ENCODE measurements at places on chromosomes 5 and 9. TPM values are rescaled to one million over a fixed set of nuclear protein-coding genes. Genes with fewer than 3 reads are reported as not detected.

DNA sequence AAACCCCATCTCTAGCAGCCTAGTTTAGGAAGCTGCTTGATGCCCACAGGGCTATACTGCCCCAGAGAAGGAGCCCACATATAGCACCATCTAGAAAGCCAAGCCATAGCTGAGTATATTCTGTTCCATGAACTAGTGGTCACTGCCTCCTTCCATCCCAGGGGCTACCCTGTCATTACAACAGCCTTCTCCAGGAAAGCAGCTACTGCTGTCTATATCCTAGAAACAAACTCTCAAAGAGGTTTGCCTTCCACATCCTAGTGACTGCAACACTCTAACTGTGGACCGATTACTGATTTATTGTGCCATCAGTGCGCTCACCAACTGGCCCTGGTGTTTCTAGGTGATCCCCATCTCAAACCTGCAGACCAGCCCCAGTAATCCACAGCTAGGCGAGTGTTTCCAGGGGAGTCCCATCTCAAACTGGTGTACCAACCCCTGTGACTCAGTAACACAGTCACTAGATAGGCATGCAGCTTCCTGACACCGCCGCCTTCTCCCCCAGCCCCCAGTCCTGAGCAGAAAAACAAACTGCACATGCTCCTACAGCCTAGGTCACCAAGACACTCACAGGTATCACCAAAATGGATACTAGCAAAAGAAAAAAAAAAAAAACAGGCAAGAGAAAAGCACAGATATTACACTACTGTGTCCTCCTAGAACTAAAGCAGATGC is 14.8 kb downstream of the SPTLC1 start:
- H3K4me3 ChIP-seq = no peak overlapping the region
- H3K27me3 ChIP-seq = no peaks in the 10 kb centered on the region
- peak overlapping the region; percentile 23 for H3K27ac ChIP-seq
- H3K36me3 ChIP-seq = no peaks in the 10 kb centered on the region

DNA sequence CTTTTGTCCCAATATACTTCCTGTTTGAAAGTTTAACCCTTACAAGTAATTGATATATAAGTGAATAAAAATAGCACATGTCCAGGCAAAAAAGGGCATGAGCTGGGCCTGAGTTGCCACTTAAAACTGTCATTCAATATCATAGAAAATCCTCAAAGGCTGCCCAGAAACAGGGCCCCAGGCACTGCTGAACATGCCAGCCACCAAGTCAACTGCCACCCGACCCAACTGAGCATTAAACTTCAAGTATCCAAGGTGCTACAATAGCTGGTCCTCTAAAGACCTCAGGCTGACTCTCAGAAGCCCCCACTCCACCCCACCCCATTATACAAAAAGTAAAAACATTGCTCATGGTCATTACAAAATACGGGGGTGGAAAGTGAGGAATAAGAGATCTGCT is 83.7 kb downstream of the CEMIP2 start:
- H3K4me3 ChIP-seq = no peak overlapping the region
- H3K36me3 ChIP-seq = no peaks in the 10 kb centered on the region
- no peak overlapping the region for H3K27ac ChIP-seq
- no peak for DNase-seq
- peaks cover 62% of the 10 kb centered on the region for H3K4me1 ChIP-seq

DNA sequence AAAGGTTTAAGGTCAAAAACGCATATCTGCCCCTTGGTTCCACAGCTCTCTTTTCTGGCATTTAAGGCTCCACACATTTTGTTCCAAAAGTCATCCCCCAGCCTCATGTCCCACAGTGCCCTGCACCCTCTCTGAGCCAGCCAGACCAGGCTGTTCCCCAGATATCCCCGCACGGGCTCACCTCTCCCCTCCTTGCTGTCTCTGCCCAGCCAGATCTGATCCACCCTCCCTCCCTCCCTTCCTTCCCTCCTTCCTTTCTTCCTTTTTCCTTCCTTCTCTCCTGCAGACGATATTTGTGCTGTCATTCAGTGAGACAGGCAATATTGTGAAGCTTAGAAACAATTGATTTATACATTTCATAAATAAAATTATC is 37.0 kb downstream of the DUSP1 start:
- peaks cover 9% of the 10 kb centered on the region for H3K4me1 ChIP-seq
- no peak overlapping the region for H3K4me3 ChIP-seq
- no peak overlapping the region for H3K27ac ChIP-seq
- no peaks in the 10 kb centered on the region for H3K36me3 ChIP-seq
- no peak for DNase-seq

DNA sequence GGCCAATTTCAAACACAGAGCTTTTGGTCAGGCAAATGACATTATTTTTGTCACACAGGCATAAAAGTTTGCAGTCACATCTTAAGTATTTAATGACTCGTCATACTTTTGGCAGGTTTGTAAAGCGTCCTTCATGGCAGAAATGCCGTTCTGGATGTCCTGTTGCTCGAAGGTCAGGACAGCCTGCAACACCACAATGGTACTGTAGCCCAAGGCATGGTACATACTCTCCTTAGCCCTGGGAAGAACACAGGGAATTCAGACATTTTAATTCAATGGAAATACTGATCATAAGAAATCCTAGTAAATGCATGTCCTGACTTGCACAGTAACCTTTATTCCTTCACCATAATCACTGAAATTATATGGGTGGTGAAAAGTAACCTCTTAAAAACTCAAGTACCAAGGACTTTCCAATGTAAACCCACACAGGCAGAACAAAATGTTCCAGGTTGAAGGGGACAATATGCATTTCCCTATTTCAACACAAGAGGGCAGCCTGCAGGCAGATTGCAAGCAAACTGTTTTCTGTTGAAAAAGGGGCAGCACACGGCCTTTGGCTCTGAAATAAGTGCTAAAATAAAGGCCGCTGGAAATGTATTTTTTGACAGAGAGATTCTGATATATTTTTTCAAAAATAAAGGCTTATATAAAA is 95.7 kb downstream of the TTC39B start:
- H3K36me3 ChIP-seq = peaks cover 3% of the 10 kb centered on the region
- no peaks in the 10 kb centered on the region for H3K27me3 ChIP-seq
- peaks cover 4% of the 10 kb centered on the region for H3K4me1 ChIP-seq
- H3K4me3 ChIP-seq = no peak overlapping the region
- no peak overlapping the region for H3K27ac ChIP-seq

GRCh38 chr5:79845448-79846197 is 145.4 kb downstream of the MTX3 start:
- H3K4me1 ChIP-seq = peaks cover 5% of the 10 kb centered on the region
- peak; percentile 25 for DNase-seq
- H3K27ac ChIP-seq = no peak overlapping the region

- no peak for DNase-seq
- no peaks in the 10 kb centered on the region for H3K4me1 ChIP-seq
- H3K27ac ChIP-seq = no peak overlapping the region
- H3K4me3 ChIP-seq = no peak overlapping the region
Measured at GRCh38 chr5:166551384-166551783, 1740.1 kb upstream of the WWC1 start.

DNA sequence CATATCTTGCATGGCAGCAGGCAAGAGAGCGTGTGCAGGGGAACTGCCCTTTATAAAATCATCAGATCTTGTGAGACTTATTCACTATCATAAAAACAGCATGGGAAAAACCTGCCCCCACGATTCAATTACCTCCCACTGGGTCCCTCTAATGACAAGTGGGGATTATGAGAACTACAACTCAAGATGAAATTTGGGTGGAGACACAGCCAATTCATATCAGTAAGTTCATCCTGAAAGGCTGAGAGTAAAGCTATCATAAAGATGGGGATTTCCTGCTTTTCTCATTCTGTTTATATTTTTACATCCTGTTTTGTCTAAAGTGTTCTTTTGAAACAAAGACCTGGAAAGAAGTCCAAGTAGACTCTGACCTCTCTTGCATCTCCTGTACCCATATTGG is 28.9 kb upstream of the IL33 start:
- H3K36me3 ChIP-seq = no peaks in the 10 kb centered on the region
- no peaks in the 10 kb centered on the region for H3K4me1 ChIP-seq
- no peak for DNase-seq
- no peaks in the 10 kb centered on the region for H3K27me3 ChIP-seq
- H3K4me3 ChIP-seq = no peak overlapping the region

DNA sequence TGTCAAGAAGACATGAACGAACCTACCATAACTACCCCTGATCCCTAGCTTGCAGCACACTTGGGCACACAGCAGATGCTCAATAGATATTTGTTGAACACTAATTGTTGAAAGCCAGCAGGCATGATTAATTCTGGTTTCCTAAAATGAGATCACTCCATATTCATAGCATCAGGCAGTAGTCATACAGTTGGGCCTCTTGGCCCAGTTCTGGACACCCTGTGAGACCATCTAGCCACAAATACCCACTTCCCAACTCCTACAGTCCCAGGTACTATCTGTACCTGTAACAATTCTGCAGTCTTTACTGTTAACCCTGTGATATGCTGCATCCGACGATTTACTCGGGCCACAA is 24.2 kb downstream of the P4HA2 start:
- no peaks in the 10 kb centered on the region for H3K4me1 ChIP-seq
- no peak overlapping the region for H3K4me3 ChIP-seq
- H3K36me3 ChIP-seq = peaks cover 10% of the 10 kb centered on the region
- no peaks in the 10 kb centered on the region for H3K27me3 ChIP-seq
- no peak for DNase-seq

GRCh38 chr5:97364731-97365130 is 181.7 kb upstream of the RIOK2 start:
- H3K27me3 ChIP-seq = no peaks in the 10 kb centered on the region
- DNase-seq = no peak
- no peaks in the 10 kb centered on the region for H3K36me3 ChIP-seq
- H3K27ac ChIP-seq = no peak overlapping the region
- H3K4me3 ChIP-seq = no peak overlapping the region
- no peaks in the 10 kb centered on the region for H3K4me1 ChIP-seq

DNA sequence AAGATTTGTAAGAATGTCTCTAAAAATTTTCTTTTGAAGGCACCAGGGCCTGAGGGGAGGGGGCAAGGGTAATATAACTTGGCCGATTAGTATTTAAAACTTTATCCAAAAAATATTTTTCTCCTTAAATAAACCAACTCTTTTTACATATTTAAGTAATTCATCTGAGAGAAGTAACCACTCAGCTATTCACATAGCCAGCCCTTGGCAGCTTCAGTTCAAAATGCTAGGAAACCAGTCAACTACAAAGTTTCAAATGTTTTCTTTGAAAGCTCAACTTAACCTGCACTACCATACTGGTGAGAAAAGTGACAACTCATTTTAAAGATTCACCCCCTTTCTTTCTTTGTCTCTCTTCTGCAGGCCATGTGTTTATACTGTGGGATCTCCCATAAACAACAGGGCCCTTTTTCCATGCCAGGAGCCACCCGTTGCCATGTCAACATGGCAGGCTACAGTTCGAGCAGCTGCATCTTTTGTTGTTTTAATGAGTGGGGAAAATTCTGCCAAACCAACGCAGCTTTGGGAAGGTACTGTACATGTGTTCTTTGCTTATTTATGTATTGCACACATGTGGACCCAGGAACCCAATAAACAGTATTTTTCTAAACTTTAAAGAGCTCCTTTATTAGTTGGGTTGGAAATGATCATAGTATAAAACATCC is 46.3 kb downstream of the AOPEP start:
- H3K27ac ChIP-seq = no peak overlapping the region
- no peaks in the 10 kb centered on the region for H3K4me1 ChIP-seq
- no peak overlapping the region for H3K4me3 ChIP-seq

GRCh38 chr5:9445826-9446388 is 100.0 kb downstream of the SEMA5A start:
- no peak for DNase-seq
- no peak overlapping the region for H3K27ac ChIP-seq
- H3K27me3 ChIP-seq = no peaks in the 10 kb centered on the region
- H3K4me1 ChIP-seq = peaks cover 10% of the 10 kb centered on the region

DNA sequence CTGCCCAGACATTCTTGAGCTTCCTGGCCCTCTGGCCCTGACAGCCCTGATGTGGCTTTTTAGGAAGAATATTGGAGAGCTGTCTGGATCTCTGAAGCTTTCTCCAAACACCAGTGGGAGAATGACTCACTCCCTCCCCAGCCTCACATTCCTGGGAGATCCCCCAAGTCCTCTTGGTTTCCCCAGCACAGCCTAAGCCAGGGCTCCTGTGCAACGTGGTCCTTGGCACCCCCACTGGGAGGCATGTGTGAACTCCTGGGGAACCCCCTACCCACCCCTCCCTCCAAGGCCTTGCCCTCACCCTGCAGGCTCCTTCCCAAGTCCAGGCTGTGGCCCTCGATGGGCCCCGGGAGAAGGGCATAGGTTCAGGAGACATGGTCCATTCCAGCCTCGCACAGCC is 12.7 kb downstream of the GLIPR2 start:
- H3K27ac ChIP-seq = peak overlapping the region; percentile 44
- no peak overlapping the region for H3K4me3 ChIP-seq
- no peaks in the 10 kb centered on the region for H3K27me3 ChIP-seq
- H3K36me3 ChIP-seq = no peaks in the 10 kb centered on the region

DNA sequence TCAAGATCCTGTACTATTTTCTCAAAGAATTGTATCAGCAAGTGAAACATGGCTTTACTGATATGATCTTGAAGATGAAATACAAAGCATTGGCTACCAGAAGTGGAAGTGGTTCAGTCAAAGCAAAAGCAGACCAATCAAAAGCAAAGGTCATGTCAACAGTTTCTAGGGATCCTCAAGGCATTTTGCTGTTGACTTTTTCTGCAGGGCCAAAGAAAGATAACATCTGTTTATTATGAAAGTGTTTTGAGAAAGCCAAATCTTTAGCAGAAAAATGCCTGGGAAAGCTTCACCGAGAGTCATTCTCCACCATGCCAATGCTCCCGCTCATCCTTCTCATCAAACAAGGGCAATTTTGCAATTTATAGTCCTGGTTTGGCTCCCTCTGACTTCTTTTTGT is 90.3 kb upstream of the ACO1 start:
- H3K4me3 ChIP-seq = no peak overlapping the region
- H3K27me3 ChIP-seq = peaks cover 19% of the 10 kb centered on the region
- no peak overlapping the region for H3K27ac ChIP-seq
- no peaks in the 10 kb centered on the region for H3K4me1 ChIP-seq
- no peak for DNase-seq
- H3K36me3 ChIP-seq = no peaks in the 10 kb centered on the region

- DNase-seq = peak; percentile 69
- H3K4me1 ChIP-seq = no peaks in the 10 kb centered on the region
- H3K27me3 ChIP-seq = no peaks in the 10 kb centered on the region
- H3K27ac ChIP-seq = no peak overlapping the region
- no peak overlapping the region for H3K4me3 ChIP-seq
Measured at GRCh38 chr9:115883467-115884329, 269.9 kb upstream of the PAPPA start.

- no peaks in the 10 kb centered on the region for H3K4me1 ChIP-seq
- no peaks in the 10 kb centered on the region for H3K27me3 ChIP-seq
- H3K27ac ChIP-seq = no peak overlapping the region
- no peak overlapping the region for H3K4me3 ChIP-seq
- DNase-seq = no peak
- H3K36me3 ChIP-seq = no peaks in the 10 kb centered on the region
Measured at GRCh38 chr9:92736563-92737215, 27.9 kb downstream of the BICD2 start.

The SMIM33 gene
- total RNA-seq = not detected

The BRINP1 gene
- not detected for total RNA-seq

The NIPBL gene
- total RNA-seq = 24.8 TPM

The APBA1 gene
- total RNA-seq = 0.07 TPM

The SETX gene
- 22.7 TPM for total RNA-seq

The KCNIP1 gene
- total RNA-seq = not detected

The SLC6A19 gene
- total RNA-seq = not detected

The MZB1 gene
- total RNA-seq = 0.22 TPM

Data from PC-3 (cell line).